ENCODE measurements at places on chromosomes 4 and X.

DNA sequence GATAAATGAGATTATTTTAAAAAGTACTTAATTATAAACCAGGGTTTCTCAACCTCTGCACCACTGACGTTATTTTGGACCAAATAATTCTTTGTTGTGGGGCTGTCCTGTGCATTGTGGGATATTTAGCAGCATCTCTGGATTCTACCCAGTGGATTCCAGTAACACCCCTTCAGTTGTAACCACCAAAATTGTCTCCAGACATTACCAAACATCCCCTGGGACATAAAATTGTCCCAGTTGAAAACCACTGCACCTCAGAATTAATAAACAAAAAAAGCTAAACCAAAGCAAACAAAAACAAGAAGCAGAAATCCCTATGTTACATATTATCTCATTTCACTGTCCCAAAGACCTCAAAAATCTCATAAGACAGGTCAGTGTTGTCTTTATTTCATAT lies 54.2 kb upstream of the GIMD1 start:
- no peak for DNase-seq

DNA sequence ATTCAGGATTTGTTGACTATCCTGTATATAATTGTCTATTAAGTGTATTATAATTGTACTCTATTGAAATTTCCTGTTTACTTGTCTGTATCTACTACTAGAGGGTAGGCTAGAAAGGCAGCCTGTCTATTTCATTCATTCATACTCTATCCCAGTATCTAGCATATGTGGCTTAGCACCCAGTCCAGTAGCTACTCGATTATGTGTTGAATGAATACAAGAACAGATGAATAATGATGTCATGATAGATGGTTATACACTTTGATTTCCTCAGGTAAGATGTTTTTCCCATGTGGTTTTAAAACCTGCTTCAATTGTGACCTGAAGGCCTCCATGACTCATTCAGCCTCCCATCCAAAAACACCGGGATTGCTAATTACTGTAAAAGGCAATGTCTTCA lies 68.0 kb downstream of the IL21 start:
- no peak for DNase-seq

DNA sequence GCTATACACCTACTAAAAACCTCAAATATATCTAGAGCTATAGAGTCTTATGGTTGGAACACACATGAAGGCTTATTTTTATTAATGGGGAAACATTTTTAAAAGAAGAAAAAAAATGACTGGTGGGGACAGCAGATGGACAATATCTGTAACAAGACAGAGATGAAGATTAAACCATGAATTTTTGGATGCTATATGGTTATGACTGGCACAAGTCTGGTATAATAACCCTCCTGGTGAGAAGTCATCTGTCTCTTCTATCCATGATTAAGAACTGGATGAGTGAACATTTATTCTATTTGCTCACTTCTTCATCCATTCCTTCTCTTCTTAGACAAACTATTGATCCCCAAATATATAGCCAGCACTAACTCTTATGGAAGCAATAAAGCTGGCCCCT lies 104.4 kb downstream of the EFHC2 start:
- DNase-seq: no peak

DNA sequence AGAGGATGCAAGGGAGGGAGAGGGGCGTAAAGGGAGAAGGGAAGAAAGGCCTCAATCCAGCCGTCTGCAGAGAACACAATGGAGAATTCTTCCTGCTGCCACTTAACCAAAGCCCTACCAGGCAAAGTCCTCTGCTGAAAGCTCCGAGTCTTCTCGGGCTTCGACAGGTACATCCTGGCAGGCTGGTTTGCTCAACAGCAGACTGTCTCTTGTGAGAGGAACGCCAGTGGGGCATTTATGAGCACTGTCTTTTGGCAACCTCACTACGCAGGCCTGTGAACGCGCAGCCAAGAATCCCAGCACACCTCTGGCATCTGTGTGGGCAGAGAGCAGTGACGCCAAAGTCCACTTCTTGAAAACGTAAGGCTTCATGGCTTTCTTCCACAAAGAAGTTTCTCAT lies 207.5 kb upstream of the FAM9B start:
- no peak for DNase-seq

DNA sequence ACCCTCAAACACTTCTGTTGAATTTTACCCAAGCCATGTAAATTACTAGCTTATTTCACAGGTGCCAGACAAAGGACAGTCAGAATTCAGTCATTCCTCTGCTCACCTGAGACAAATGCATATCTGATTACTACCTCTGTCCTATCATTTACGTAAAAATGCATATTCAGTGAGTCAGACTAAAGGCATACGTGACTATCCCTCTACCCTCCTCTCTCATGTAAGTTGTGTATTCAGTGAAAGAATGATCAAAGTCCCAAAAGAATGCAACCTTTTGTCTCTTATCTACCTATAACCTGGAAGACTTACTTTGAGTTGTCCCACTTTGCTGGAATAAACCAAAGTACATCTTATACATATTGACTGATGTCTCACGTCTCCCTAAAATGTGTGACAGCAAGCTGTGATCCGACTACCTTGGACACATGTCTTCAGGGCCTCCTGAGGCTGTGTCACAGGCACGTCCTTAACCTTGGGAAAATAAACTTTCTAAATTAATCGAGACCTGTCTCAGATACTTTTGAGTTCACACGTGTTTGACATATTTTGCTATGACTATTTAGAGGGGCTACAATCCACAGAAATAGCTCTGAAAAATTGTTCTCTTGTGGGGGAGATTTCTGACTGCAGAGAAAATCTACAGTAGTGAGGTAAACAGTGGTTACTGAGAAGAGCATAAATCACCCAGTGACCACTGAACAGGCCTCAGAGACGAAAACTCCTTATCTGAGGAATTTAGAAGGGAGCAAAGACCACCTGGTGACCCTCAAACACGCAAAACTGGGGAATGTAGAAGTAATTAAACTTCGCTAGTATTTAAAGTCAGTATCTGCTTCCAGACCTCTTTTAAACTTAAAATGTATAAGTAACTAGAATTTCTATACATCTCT lies 1575.8 kb downstream of the STIM2 start:
- DNase-seq: no peak

- DNase-seq: no peak
Observed at GRCh38 chr4:88230969-88231771, 53.2 kb downstream of the PPM1K start.

DNA sequence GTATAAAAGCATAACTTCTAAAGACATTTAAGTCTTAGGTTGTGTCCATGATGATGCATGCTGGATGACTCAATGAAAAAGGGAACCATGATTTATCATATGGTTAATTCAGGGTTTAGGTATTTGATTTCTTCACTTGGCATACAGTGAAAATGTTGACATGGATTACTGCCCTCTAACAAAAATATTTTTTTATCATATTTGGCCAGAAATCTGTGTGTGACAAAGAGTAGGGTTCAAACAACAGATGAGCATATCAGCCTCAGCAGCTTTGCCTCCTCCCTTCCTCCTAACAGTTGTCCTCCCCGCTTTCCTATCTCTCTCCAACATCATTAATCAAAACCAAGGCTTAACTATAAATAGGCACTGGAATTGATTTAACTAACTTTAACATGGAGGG lies 46.3 kb downstream of the ARHGAP6 start:
- DNase-seq: no peak

- no peak for DNase-seq
Observed at GRCh38 chrX:12949205-12949926, 25.5 kb upstream of the TMSB4X start.
